ENCODE measurements at places on chromosomes 5 and 9.

GRCh38 chr5:10199692-10200091 lies 50.0 kb downstream of the ATPSCKMT start:
- no peak for DNase-seq

GRCh38 chr9:121698627-121699570 lies 47.5 kb downstream of the DAB2IP start:
- no peak for DNase-seq

- DNase-seq: no peak
Measured at GRCh38 chr9:97521576-97522333, 20.3 kb downstream of the TMOD1 start.

- no peak for DNase-seq
Measured at GRCh38 chr5:52842111-52842510, 54.4 kb downstream of the ITGA1 start.

- no peak for DNase-seq
Measured at GRCh38 chr5:91690921-91691320, 307.8 kb upstream of the ARRDC3 start.
